Activated CD8-positive, alpha-beta memory T cell treated with anti-CD3 and anti-CD28 coated beads, Interleukin-2, amount 50 U/mL, for 4 hours (primary cell): ENCODE measurements at places on chromosomes 13 and 19.

- no peak for DNase-seq
Observed at GRCh38 chr13:49625392-49626079, 2.8 kb upstream of the ARL11 start.

DNA sequence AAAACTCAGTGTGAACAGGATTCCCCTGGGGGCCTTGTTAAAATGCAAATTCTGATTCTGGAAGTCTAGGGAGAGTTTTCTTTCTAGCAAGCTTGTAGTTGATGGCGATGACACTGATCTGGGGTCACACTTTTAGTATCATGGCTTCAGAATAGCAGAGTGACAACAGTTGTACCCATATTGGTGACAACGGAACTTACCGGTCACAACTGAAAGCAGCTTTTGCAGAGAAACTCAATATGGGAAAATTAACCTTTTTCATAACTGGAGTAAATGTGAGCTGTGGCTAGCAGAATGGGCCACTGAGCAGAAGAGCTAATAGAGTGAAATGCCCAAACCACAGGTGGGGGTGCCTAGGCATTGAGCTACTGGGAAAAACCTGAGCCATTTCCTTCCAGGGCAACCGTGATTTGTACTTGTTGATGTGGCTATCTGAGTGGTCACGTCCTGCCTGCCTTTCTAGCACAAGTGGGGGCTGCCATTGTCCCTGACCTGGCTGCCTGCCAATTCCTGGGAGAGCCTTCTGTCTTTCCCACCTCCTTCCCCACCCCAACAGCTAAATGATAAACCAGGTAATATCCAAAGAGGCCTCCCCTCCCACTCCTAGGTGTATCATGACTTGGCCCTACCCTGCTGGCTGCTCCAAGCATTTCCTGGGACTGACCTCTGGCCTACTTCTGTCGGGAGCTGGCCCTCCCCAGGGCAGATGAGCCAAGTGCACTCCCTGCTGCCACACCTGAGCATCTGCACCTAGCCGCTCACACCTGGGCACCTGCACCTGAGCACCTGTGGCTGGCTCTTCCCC is 1.7 kb upstream of the SLC10A2 start:
- DNase-seq: no peak

DNA sequence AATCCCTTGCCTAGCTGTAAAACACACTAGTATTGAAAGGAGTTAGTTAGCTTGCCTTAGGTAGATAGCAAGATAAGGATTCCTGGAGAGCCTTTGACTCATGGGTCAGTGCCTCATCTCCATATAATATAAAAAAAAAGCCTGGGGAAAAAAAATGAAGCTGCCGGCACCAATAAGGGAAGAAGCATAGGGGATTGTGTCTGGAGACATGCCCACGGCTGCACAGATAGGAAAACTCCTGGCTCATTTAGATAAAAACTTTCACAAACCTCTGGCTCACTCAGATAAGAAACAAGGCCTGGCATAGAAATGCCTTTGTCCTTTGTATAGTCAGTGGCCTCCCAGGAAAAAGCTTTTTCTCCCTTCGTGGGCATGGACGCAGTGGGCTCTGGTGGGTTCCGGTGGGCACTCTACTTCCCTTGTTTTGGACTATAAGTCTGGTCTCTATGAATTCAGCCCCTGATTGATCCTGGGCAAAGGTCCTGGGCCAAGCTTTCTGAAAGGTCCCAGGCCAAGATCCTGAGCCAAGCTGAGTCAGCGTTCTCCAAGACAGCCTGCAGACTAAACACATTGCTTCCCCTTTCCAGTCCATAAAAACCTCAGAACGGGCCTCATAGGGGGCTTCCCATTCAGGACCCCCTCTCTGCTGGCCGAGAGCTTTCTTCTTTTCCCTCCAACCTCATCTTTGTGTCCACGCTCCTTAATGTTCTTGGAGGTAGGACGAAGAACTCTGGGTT is 4.9 kb upstream of the OR7A17 start:
- DNase-seq: no peak

- no peak for DNase-seq
Observed at GRCh38 chr19:45637890-45638667, 1.1 kb downstream of the EML2 start.

DNA sequence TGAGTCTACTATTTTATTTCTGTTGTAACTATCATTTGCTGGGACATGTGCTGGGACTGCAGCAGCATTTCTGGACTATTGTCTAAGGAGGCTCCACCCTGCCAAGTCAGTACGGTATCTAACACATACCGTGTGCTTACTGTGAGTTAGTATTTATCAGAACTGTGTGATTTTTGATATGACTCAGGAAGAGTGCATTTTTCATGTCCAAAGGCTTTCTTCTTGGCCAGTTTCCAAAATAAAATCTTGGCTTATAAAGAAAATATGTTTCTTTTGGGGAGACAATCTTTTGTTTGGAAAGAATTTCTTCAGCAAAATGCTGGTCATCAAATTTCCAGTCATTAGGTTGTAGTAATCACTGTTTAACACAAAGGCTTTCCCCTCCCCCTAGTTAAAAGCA is 11.6 kb downstream of the PARP4 start:
- no peak for DNase-seq

- DNase-seq: no peak
Observed at GRCh38 chr13:30565658-30566057, 52.1 kb upstream of the USPL1 start.

DNA sequence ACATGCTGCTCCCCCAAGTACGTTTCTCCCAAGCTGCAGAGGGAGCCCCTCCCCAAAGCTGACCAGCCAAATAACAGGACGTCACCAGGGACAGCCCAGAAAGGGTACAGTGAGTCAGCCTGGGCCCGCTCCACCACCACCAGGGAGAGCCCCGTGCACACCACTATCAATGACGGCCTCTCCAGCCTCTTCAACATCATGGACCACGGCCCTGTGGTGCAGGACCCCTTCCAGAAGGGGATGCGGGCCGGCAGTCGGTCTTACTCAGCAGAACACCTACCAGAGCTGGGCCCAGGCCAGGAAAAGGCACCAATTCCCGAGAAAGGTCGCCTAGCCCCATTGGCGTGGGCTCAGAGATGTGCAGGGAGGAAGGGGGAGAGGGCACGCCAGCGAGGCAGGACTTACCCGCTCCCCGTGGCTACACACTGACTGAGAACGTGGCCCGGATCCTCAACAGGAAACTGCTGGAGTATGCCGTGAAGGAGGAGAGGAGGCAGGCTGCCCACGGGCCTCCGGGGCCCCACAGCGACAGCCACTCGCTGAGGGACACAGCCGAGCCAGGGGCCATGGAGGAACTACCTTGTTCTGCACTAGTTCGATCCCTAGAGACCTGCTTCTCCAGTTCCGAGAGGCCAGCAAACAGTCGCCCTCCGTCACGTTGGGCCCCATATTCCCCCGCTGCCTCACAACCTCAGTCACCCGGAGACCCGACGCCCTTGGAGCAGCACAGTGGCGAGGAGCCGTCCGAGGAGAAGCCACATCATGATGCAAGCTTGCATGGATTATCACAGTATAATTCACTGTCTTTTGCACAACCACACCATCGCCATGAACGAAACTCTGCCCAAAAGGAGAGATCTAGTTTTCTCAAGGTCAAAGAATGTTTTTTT is 815.9 kb upstream of the KLHL1 start:
- DNase-seq: no peak

DNA sequence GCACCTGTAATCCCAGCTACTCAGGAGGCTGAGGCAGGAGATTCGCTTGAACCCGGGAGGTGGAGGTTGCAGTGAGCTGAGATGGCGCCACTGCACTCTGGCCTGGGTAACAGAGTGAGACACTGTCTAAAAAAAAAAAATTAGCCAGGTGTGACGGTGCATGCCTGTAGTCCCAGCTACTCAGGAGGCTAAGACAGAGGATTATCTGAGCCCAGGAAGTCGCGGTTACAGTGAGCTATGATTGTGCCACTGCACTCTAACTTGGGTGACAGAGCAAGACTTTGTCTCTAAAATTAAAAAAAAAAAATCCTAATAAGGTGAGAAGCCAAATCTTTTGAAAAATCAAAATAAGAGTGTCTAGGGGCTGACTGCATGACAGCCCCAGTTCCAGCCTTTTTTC is 9.7 kb upstream of the CEBPA start:
- DNase-seq: no peak
